ENCODE measurements at places on chromosomes 11 and 22.
A peak's percentile ranks its signal among the peaks of the same experiment; 100 is the strongest.

DNA sequence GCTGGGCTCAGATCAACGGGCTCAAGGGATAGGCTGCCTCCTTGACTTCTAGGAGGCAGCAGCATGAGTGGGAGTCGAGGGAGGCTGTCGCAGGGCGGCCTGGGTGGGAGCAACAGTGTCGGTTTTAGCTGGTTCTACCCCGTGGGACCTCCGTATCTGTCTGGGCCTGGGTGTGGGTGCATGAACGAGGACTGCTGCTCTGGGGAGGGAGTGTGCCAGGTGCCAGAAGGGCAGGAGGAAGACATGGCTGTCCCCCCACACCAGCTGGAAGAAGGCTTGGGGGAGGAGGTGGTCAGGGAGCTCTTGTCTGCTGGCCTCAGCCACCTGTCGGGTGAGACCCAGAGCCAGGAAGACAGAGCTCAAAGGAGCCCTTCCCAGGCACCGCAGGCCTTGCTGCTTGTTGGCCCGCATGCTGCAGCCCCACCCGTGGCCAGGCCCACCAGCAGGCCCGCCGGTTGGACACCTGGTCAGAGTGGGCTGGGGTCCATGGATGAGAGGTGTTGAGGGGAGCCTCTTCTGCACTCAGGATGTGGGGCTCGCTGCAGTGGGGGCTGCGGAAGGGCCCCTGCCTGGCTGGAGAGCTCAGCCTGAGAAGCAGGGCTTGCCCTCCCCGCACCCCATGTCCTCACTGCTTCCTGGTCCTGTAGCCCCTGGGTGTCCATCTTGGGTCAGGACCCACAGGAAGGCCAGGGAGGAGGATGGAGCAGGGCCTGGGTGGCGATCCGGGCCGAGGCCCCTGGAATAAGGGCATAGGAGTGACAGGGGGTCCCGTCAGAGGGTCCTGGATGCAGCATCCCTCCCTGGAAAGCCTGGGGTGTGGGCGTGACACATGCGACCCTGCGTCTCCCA lies 3.4 kb downstream of the CEND1 start:
- no peak for DNase-seq

GRCh38 chr11:45180848-45181192 lies 34.4 kb downstream of the PRDM11 start:
- DNase-seq: peak; percentile 69

GRCh38 chr11:47534704-47535251 lies 18.2 kb downstream of the CELF1 start:
- DNase-seq: no peak

GRCh38 chr11:118142081-118142480 lies 10.5 kb downstream of the SCN4B start:
- no peak for DNase-seq

- DNase-seq: peak; percentile 16
Measured at GRCh38 chr22:36730176-36730858, 26.8 kb upstream of the CACNG2 start.

DNA sequence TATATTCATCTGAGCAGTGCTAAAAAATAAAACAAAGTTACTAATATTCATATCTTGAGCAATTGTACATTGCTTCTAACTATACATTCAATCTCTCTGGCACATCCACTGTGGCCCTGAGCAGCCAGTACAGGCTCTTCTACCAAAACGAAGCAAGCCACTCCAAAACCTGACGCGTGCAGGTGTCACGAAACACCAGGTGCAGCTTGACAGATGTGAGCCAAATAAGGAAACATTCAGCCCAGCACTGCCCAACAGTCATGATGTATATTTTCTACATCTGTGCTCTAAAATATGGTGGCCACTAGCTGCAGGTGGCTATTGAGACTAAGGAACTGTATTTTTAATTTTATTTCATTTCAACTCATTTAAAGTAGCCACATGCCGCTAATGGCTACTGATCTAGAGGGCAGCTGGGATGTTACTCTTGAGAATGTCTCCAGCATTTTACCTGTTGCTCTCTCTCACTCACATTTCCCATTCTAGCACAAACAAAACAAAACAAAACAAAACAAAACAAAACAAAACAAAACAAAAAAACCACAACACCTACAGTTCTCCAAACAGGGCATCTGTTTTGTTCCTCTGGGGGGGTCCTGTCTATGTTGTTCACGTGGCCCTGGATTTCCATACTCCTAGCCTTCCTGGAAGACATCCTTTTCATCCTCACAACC lies 77.7 kb downstream of the LARGE1 start:
- no peak for DNase-seq

GRCh38 chr11:80841675-80842074 lies 1400.8 kb upstream of the TENM4 start:
- no peak for DNase-seq
